ENCODE measurements at places on chromosomes 6 and 20.

- no peak for DNase-seq
These were observed 54.1 kb downstream of the FGD2 start for GRCh38 chr6:37059344-37060194.

- no peak for DNase-seq
These were observed 31.2 kb downstream of the PARD6B start for GRCh38 chr20:50762435-50763220.

DNA sequence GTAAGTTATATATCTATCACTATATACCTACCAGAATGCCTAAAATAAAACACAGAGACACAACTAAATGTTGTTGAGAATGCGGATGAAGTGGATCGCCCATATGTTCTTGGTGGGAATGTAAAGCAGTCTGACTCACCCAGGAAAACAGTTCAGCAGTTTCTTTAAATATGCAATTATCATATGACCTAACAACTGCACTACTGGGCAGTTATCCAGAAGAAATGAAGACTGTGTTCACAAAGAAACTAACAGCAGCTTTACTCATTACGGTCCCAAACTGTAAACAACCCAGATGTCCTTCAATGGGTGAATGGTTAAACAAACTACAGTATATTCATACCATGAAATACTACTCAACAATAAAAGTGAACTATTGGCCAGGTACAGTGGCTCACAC lies 14.3 kb upstream of the ZC3H12D start:
- no peak for DNase-seq

GRCh38 chr20:23092384-23092756 lies 6.2 kb upstream of the CD93 start:
- no peak for DNase-seq

DNA sequence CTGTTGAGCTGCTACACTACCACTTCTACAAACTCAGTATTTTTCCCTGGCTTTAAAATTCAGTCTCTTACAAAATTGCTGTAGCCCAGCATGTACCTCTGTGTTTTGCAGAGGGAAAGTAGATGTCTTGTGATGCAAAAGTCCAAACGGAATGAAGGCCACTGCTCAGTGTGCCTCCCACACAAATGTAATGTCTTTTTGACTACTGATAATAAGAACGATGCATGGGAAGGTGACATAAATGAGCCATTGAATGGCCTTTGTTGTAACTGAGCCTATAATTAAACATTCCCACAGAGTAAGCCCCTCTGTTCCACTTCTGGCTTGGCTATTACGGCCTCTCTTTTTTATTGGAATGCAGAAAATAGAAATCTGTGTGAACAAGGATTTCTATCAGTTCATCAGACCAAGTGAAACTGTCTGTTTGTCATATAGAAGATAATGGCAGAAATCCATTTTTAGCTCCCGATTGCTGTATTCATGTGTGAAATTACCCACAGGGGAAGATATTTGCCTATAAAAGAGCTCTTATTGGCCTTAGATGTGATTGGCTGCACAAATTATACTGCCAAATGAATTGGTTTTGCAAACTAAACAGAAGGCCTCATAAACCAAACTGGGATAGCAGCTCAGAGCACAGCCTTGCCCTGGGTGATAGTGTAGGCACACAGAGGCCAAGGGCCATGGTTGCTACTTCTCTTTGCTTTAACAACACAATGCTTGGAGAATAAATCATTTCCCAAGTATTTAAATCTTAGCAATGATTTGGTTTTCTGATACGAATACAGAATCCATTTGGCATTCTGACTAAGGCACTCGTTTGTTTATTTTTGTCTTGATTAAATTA lies 241.5 kb upstream of the PLN start:
- no peak for DNase-seq

DNA sequence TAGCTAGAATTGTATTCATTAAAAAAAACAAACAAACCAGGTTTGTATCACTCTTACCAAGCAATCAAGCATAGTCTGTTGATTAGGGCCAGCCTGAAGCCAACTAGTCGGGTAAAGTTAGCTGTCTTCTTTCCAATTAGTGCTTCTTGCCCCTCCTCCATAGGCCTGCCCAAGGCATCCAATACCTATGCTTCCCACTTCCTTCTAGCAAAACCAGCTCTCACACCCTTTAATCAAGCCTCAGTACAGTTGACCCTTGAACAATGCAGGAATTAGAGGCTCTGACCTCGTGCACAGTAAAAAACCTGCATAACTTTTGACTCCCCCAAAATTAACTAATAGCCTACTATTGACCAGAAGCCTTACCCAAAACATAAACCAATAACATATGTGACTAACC lies 119.1 kb upstream of the DTNBP1 start:
- DNase-seq = no peak

DNA sequence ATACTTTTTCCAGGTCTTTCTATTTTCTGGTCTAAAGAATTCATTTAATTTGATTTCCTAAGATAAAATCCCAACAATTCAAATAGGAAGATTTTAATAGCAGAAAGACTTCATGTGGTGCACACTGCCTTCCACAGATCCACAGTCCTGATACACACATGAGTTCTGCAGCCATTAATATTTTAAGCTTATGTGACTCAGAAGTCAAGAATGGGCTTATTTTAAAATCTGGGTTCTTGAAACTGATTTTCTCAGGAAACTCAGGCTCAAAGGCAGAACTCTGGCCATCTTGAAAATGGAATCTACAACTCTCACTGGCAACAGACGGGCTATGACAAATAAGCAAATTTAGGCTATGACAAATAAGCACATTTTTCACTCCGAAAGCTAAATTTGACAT lies 88.2 kb downstream of the COL12A1 start:
- DNase-seq = no peak

DNA sequence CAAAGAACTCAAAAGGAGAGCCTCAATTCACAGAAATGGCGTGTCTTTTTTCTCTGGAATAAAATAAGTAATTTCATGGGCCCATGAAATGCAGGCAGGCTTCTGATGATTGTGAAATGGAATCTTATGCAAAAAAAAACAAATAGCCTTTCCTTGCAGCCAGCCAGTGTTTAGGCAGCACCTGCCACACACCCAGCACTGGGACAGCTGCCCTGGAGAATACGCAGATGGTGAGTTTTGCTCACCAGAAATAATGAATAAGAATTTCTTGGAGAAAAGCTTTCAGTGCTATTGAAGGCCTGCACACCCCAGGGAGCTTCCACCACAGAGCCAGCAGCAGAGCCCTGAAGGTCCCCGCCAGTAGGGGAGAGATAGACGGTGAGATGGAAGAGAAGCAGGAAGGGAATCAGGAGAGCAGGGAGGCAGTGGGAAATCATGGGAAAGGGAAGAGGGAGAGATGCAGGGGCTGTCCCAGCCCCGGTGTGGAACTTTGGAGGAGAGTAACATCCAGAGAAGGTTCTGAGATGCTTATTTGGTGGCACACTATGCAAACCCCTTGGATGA lies 54.9 kb downstream of the PXDC1 start:
- DNase-seq = no peak

- no peak for DNase-seq
These were observed 5.3 kb downstream of the FIG4 start for GRCh38 chr6:109696355-109696754.

DNA sequence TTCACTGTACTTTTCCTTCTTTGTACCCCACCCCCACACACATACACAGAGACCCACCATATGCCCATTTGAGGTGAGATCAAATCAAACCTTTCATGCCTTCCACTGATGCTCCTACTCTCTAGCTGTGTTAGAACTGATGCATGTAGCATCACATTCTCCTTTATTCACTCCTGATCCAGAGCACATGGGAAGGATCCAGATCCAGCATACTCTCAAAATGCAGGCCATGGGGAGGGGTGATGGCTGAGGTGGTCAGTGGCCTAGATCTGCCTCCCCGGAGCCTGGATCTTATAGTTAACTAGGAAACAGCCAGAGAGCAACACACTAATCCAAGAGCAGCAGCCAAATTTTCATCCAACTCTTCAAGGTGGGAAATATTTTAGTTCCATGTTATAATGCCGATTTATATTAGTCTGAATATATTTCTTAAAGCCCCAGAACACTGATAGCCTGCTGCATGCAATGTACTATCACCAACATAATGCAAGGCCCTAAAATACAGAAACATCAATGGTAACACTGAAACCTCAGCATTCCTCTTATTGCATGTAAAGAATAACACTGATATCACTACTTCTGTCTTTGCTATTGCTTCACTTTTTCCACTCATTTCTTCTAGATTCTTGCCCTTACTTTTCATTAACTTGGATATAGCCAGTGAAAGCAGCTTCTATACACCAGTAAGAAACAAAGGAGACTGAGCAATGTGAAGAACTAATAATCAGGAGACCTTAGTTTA lies 126.8 kb upstream of the BEND6 start:
- no peak for DNase-seq

DNA sequence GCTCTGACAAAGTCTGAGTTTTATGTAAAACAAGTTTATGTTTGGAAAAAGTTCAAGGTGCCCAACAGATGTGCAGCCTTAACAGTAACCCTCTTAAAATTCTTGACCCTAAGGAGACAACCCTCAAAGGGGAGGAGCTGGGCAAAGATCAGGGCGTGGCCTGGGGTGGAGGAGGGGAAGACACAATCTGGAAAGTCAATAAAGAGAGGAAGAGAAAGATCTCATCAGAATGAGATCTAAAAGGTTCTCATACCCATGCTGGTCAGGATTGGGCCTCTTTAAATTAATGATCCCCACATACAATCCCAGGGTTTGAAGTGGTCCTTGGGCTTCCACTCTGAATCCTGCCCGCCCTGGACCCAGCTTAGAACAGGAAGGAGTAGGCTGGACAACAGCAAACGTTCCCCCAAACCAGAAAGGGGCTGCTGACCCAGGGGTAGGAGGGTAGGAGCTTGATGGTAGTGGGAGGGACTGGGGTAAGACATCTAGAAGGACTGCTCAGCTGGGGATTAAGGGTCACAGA lies 33.0 kb downstream of the FOXP4 start:
- DNase-seq = no peak

GRCh38 chr6:128039543-128039942 lies 138.7 kb upstream of the THEMIS start:
- DNase-seq = no peak

DNA sequence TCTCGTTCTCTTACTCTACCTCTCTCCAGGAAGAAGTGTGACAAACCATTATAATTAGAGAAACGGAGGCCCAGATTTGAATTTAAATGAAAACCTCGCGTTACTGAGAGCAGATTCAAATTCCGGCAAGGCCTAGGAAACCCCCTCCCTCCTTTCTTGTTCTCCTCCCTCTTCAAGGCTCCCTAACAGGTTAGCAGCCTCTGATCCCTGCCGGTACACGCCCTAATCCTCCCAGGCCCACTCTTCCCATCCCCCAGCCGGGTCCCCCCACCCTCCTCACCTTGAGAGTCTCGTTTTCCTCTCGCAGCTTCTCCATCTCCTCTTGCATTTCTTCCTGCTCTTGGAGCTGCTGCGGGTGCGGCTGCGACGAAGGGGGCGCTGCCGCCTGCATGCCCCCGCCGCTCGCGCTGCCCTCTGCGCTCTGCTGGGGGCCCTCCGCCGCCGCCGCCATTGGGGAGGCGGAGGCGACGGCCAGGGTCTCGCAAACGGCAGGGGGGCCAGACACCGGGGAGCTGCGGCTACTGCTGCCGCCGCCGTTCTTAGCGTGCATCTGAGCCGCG lies 3.8 kb downstream of the MTCL3 start:
- no peak for DNase-seq

- no peak for DNase-seq
These were observed 58.8 kb downstream of the MKKS start for GRCh38 chr20:10375191-10375590.

GRCh38 chr6:79878142-79878748 lies 69.1 kb downstream of the ELOVL4 start:
- no peak for DNase-seq

DNA sequence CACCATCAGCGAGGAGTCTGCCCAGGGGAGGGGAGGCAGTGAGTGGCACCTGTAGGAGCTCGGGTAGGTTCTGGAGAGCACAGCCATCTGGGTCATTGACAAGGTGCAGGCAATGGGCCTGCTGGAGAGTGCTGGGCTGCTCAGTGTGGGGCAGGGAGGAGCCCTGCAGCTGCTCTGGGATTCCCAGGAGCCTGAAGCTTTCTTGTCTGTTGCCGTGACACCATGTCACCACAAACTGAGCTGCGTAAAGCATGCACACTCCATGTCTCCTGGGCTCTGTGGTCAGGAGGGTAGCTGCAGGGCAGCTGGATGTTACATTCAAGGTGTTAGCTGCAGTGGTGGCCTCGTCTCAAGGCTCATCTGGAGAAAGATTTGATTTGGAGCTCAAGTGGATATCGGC lies 4.5 kb upstream of the SLC22A1 start:
- no peak for DNase-seq

- DNase-seq = no peak
These were observed 43.3 kb upstream of the MRPS10 start for GRCh38 chr6:42260972-42261371.

DNA sequence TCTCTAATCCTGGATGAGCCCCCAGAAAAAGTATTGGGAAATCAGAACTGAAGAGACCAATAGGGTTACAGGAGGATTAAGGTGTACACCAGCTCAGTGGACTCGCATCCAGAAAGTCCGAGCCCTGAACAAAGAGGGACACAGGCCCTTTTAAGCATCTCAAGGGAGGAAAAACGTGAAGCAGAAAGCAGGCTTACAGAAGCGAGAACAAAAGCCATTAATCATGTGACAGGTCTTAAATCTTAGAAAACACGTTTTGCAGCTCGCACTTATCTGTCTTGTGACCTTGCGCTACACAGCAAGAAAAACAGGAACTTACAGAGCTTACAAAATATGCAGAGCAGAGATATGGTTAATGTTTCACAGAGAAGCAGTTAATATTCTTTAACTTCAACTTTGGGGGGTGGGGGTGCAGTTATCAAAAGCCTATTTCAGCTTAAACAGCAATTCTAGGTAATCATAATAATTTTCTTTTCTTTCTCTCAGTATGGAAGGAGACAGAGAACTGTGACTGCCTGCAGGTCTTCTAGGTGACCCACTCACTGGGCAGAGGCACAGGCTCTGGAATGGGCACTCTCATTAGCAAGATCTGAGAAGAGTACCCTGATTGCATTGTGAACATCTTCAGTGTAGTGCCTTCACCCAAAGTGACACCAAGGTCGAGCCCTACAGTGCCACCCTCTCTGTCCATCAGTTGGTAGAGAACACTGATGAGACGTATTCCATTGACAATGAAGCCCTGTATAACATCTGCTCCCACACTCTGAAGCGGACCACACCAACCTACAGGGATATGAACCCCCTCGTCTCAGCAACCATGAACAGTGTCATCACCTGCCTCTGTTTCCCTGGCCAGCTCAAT lies 65.0 kb upstream of the MOCS1 start:
- no peak for DNase-seq

- no peak for DNase-seq
These were observed 78.3 kb downstream of the STXBP5 start for GRCh38 chr6:147282566-147282959.

GRCh38 chr20:3194617-3195280 lies 9.7 kb downstream of the DDRGK1 start:
- no peak for DNase-seq
